ENCODE measurements at places on chromosomes 1 and 21. TPM values are rescaled to one million over a fixed set of nuclear protein-coding genes. Genes with fewer than 3 reads are reported as not detected.

Gene PLA2G2D
- total RNA-seq = not detected

Gene TRIM67
- not detected for total RNA-seq

Gene PAPPA2
- 1.3 TPM for total RNA-seq

Gene ZYG11A
- 0.96 TPM for total RNA-seq

Gene PGLYRP3
- not detected for total RNA-seq

Gene SAMD13
- total RNA-seq = 3.8 TPM

Gene OR2M4
- not detected for total RNA-seq

Gene KCNH1
- 0.78 TPM for total RNA-seq

Gene F3
- 11.8 TPM for total RNA-seq

Gene SPATA1
- total RNA-seq = under 0.01 TPM

Gene EPHB2
- total RNA-seq = 22.4 TPM

Gene KRTAP20-2
- total RNA-seq = not detected

Gene CD48
- total RNA-seq = not detected

Gene NBPF10
- 0.96 TPM for total RNA-seq

Gene PTPN14
- 26.8 TPM for total RNA-seq

Gene ZFP69B
- total RNA-seq = 4.5 TPM

Gene ITLN2
- not detected for total RNA-seq

Gene AKR7A3
- total RNA-seq = under 0.01 TPM

Gene NPL
- total RNA-seq = 0.52 TPM

Gene ZFYVE9
- total RNA-seq = 14.2 TPM

Gene ADORA3
- total RNA-seq = not detected

Gene SCCPDH
- total RNA-seq = 26.8 TPM

Gene FASLG
- not detected for total RNA-seq

Gene MYOG
- 22.8 TPM for total RNA-seq

Gene PDZK1
- 0.72 TPM for total RNA-seq

Gene TAF13
- total RNA-seq = 39.0 TPM

Gene MCOLN3
- total RNA-seq = not detected
